Stimulated activated CD4-positive, alpha-beta T cell treated with anti-CD3 and anti-CD28 coated beads, Interleukin-2, amount 100 ng/mL, for 24 hours (primary cell): ENCODE measurements at places on chromosomes 2 and 18.

DNA sequence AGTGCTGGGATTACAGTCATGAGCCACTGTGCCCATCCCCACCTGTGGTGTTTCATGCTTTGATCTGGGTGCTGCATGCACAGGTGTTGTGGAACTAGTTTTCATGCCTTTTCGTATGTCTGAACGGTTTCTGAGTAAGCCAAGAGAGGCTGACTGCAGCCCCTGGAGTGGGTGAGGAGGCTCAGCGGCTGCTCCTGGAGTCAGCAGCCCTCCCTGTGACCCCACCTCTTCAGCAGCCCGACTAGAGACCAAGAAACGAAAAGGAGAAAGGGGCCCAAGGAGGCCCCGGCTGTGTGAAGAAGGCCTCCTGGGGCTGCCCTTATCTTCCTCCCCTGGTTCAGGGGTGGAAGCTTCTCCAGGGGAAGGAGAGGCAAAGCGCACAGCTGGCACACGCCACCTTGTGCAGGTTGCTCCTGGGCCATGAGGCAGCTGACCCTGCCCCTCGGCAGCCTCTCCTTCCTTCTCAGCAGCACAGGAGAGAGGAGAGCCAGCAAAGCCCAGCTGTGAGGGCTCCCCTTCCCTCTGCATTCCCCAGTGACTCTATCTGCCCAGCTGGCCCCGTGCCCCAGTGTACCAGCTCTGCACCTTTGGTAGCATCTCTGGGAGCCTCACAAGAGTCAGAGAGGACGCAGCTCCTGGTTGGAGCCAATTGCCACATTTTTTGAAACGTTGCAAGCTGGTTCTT is 182.5 kb upstream of the HS6ST1 start:
- no peak for DNase-seq

- no peak for DNase-seq
These were observed 67.4 kb downstream of the NAB1 start for GRCh38 chr2:190716176-190716807.

- no peak for DNase-seq
These were observed 64.8 kb downstream of the KCNG2 start for GRCh38 chr18:79862562-79862961.

DNA sequence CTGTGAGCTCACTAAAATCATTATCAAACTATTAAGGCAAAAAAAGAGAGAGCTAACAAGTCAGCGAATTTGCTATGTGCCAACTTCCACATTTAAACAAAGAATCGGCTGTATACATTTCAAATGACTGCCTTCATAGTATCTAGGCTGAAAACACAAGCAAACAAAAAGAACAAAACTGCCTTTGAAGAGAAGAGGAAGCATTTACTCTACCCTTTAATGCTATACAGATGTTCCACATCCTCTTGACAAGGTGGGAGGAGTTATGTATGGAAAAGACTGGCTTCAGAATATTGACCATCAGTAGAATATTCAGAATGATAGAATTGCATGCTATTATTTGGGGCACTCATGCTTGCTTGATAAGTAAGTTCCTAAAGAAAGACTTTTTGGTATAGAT is 741.7 kb downstream of the PLCL1 start:
- no peak for DNase-seq

DNA sequence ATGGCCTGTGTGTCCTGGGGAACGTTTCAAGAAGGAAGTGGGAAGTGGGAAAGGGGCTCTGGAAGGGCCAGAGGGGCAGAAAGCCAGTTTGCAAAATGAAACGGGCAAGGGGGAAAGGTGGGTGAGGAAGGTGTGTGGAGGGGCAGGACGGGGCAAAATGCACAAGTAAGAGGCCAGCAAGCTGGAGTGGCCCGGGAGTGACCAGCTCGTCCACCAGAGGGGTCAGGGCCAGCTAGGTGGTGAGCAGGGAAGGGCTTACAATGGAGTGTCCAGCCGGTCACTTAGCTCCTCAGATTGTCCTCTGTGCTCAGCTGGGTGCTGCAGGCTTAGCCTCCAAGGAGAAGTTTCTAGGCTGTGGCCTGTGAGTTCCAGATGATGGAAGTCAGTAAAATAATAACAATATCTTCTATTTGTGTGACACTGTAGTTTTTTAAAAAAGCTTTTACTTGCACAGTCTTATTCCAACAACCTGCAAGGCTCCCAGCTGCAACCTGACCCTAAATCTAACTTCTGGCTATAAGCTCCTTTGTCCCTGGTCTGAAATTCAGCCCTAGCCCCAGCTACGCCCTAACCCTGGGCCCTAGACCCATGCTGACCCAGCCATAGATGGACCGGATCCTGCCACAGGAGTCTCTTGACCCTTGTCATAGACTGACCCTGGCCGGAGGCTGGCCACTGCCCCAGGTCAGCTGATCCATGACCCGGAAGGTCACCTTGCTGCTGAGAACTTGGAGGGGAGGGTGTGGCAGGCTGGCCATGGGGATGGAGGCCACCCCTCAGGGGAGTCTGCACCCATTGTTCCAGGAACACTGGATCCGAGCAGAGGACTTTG is 29.2 kb downstream of the MYO7B start:
- DNase-seq, result no peak

GRCh38 chr18:39019989-39020388 is 1454.4 kb upstream of the CELF4 start:
- no peak for DNase-seq

DNA sequence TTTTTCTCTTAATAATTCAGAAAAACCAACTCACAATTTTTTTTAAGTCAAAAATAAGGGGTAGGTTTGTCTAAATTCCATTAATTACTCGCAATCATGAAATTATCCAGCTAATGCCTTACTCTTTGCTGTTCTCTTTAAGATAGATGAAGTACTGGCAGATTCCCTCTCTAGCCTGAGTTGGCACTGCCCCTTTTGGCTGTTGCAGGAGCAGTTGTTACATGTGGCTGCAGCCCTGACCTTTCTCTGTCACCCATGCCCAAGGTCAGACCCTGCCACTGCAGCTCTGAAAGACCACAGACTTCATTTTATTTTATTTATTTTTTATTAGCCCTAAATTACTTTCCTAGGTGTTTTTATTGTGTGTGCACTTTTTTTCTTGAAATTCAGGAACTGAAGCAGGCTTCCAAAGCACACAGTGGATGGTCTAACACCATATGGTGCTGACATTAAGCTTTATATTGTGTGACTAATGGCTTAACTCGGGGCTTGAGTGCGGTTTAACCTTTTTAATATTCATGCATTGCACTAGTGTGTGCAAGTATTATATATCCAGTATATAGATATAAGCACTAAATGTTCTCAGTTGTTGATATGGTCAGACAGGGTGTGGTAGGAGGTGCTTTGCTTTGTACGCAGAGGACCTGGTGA is 313.0 kb downstream of the CDH2 start:
- DNase-seq, result no peak

DNA sequence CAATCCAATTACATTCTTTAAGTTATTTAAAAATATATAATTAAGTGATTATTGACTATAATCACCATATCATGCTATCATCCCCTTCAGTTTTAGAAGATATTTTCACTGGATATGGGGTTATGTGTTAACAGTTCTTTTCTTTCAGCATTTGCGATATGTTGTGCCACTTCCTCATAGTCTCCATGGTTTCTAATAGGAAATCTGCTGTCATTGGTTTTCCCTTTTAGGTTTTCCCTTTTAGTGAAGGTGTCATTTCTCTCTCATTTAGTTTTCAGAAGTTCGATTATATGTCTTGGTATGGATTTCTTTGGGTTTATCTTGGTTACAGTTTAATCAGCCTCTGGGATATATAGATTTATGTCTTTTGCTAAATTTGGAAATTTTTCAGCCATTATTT is 34.8 kb upstream of the EPG5 start:
- no peak for DNase-seq

- no peak for DNase-seq
These were observed 213.4 kb downstream of the CDH20 start for GRCh38 chr18:61546590-61546989.

DNA sequence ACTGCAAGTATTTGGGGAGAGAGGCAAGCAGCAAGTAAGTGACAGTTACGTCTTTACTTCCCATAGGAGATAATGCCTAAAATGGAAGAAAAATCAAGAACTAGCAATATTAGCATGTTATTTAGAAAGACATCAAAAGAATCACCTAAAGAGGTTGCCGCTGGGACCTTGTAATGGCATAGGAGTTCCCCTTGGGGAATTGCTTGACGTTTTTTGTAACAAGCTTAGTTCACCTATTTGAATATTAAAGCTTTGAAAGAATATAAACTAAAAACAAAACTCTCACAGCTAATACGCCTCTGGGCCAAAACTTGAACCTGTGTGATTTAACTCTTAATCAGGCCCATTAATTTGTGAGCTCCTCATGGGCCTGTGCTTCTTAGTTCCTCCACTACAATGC is 89.0 kb downstream of the AAK1 start:
- DNase-seq, result no peak

GRCh38 chr2:97953853-97954252 is 41.9 kb downstream of the TMEM131 start:
- DNase-seq, result no peak
